A549 treated with Hydrocortisone at 1 μM for 4 hours (cell line): ENCODE measurements at places on chromosomes 12 and 14. TPM values are rescaled to one million over a fixed set of nuclear protein-coding genes. Genes with fewer than 3 reads are reported as not detected.

Gene RDH12
- total RNA-seq: 0.05 to 0.14 TPM (median 0.06 TPM) in 3 of 5 replicates, not detected in the others

Gene PTPRQ
- 0.02 to 0.08 TPM (median 0.03 TPM) in 5 replicates for total RNA-seq

Gene ITGB7
- total RNA-seq: 0.22 to 0.63 TPM (median 0.54 TPM) in 5 replicates

Gene PRH2
- 0.29 to 0.47 TPM in 2 of 5 replicates, not detected in the others for total RNA-seq

Gene KRT4
- total RNA-seq: 2.6 to 3.6 TPM (median 3.0 TPM) in 5 replicates

Gene GARIN6
- not detected in 5 replicates for total RNA-seq

Gene TEX52
- total RNA-seq: not detected in 5 replicates

Gene DNAL1
- total RNA-seq: 8.5 to 11.1 TPM (median 10.0 TPM) in 5 replicates

Gene HOXC9
- total RNA-seq: 11.0 to 16.2 TPM (median 12.6 TPM) in 5 replicates

Gene RIPK3
- not detected in 5 replicates for total RNA-seq

Gene LMNTD1
- total RNA-seq: not detected in 5 replicates

Gene NTS
- total RNA-seq: 56.8 to 100 TPM (median 81.1 TPM) in 5 replicates

Gene CACNB3
- total RNA-seq: 31.1 to 39.6 TPM (median 34.9 TPM) in 5 replicates

Gene MLF2
- total RNA-seq: 246 to 305 TPM (median 296 TPM) in 5 replicates

Gene DNAH10
- total RNA-seq: 0.14 to 0.31 TPM (median 0.22 TPM) in 5 replicates

Gene ADCY4
- total RNA-seq: not detected in 5 replicates

Gene SLCO1B1
- 0.39 to 0.63 TPM (median 0.41 TPM) in 5 replicates for total RNA-seq

Gene RTN1
- total RNA-seq: 0.07 to 0.12 TPM (median 0.12 TPM) in 3 of 5 replicates, not detected in the others

Gene KCNMB4
- 0.16 to 0.45 TPM (median 0.30 TPM) in 5 replicates for total RNA-seq

Gene TGM1
- total RNA-seq: 0.99 to 1.6 TPM (median 1.5 TPM) in 5 replicates

Gene C2CD5
- 10.3 to 15.4 TPM (median 13.4 TPM) in 5 replicates for total RNA-seq

Gene C12orf76
- total RNA-seq: 6.0 to 8.5 TPM (median 7.7 TPM) in 5 replicates

Gene CCDC197
- total RNA-seq: not detected in 5 replicates

Gene CLECL1
- total RNA-seq: not detected in 5 replicates

Gene SSPN
- total RNA-seq: 0.37 to 0.63 TPM (median 0.47 TPM) in 5 replicates

Gene HDAC7
- 58.4 to 68.4 TPM (median 60.0 TPM) in 5 replicates for total RNA-seq

Gene LHX5
- total RNA-seq: 0.02 TPM in 1 of 5 replicates, not detected in the others

Gene NELL2
- total RNA-seq: 0.03 to 0.37 TPM (median 0.18 TPM) in 4 of 5 replicates, not detected in the other

Gene AACS
- 18.0 to 20.7 TPM (median 20.3 TPM) in 5 replicates for total RNA-seq

Gene CRIP2
- 116 to 208 TPM (median 198 TPM) in 5 replicates for total RNA-seq

Gene KSR2
- total RNA-seq: 0.55 to 0.75 TPM (median 0.59 TPM) in 5 replicates

Gene DTX1
- total RNA-seq: 0.41 to 0.50 TPM (median 0.45 TPM) in 5 replicates

Gene CDCA3
- 73.1 to 82.3 TPM (median 77.5 TPM) in 5 replicates for total RNA-seq

Gene P2RX2
- total RNA-seq: not detected in 5 replicates

Gene NOS1
- 0.46 to 0.63 TPM (median 0.51 TPM) in 5 replicates for total RNA-seq

Gene PTPRB
- total RNA-seq: 0.48 to 1.1 TPM (median 0.69 TPM) in 5 replicates

Gene ITPR2
- total RNA-seq: 1.6 to 3.3 TPM (median 2.8 TPM) in 5 replicates

Gene CCDC88C
- total RNA-seq: 5.0 to 6.9 TPM (median 5.9 TPM) in 5 replicates

Gene ABCD2
- not detected in 5 replicates for total RNA-seq

Gene GOLT1B
- 84.1 to 114 TPM (median 90.2 TPM) in 5 replicates for total RNA-seq

Gene CLEC4A
- total RNA-seq: 0.21 TPM in 1 of 5 replicates, not detected in the others

Gene KRT85
- 0.05 TPM in 1 of 5 replicates, not detected in the others for total RNA-seq

Gene ADGRD1
- 0.25 to 0.78 TPM (median 0.55 TPM) in 5 replicates for total RNA-seq

Gene INSM2
- total RNA-seq: 0.05 to 0.10 TPM (median 0.05 TPM) in 4 of 5 replicates, not detected in the other

Gene ANO4
- total RNA-seq: 0.02 to 0.28 TPM (median 0.11 TPM) in 4 of 5 replicates, not detected in the other

Gene GLIPR1L1
- not detected in 5 replicates for total RNA-seq

Gene DIO3
- total RNA-seq: 0.05 to 0.08 TPM (median 0.05 TPM) in 4 of 5 replicates, not detected in the other
